ENCODE measurements at places on chromosomes 12 and 14.
A peak's percentile ranks its signal among the peaks of the same experiment; 100 is the strongest.

DNA sequence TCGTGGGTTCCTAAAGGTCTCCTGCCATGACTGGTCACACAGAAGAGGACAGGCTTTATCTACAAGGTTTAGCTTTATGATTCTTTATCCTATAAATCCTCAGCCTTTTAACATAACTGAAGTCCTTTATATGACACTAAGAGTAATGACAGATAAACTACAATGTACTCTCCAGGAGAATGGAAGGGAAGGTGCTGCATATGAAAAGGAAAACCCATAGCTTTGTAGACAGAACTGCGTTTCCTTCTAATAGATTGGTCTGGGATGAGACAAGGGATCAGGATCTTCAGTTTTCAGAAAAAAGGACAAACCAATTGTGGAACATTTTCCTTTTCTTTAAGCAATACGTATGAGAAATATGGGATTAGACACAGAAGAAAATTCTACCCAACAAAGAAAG lies 201.1 kb upstream of the NPAS3 start:
- no peak for DNase-seq

- no peak for DNase-seq
Measured at GRCh38 chr12:105267711-105268110, 31.7 kb upstream of the APPL2 start.

DNA sequence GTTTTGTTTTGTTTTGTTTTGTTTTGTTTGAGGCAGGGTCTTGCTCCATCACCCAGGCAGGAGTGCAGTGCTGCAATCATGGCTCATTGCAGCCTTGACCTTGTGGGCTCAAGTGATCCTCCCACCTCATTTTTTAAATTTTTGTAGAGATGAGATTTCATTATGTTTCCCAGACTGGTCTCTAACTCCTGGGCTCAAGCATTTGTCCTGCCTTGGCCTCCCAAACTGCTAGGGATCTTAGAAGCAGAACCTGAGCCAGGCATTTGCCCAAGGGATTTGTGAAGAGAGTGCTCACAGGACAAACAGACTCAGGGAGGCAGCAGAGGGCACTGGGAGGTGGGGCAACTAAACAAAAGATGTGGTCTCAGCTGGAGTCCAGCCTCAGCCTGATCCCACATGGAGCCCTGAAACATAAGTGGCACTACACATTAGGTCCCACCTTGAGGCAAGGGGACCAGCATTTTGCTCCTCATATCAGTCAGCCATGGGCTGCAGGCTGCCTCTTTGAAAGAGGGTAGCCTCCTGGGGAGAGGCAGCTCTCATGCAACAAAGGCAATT lies 86.2 kb upstream of the CMKLR1 start:
- DNase-seq, result no peak

- no peak for DNase-seq
Measured at GRCh38 chr14:104394409-104394851, 185.1 kb upstream of the C14orf180 start.

DNA sequence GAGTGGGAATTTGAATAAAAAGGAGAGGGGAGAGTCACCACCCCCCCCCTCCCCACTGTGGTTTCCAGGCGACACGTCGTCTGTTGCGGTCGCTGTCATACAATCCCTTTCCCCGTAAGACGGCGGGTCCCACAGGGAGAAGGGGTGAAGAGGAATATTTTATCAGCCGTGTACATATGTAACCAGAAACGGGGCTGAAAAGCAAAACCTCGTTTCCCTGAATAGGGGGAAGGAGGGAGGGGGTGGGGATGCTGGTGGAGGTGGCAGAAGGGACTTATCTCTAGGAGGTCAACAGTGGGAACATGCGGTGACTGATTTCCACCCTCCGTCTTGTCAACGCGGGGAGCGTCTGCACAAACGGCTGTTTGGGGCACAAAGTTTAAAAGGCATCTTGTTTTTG lies 171.4 kb downstream of the RBM19 start:
- DNase-seq, result no peak

- DNase-seq, result no peak
Measured at GRCh38 chr12:108752387-108752786, 21.1 kb upstream of the CORO1C start.

DNA sequence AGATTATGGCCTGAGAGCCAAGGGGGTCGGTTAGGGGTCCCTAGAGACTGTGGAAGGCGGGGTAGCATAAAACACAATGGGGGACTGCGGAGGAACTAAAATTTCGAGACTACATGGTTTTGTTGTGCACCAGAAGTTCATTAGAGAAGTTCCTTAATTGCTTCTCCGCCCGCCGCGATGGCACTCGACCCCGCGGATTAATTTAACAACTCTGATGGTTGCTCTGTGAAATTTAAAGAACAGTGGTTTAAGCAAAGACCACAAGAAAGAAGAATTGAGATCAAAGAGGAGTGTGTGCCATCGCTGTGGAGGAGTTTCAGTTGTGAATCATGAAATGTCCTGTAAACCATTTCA lies 1.4 kb upstream of the CCDC88C start:
- DNase-seq, result no peak

- DNase-seq, result no peak
Measured at GRCh38 chr14:103022685-103023044, 34.7 kb downstream of the CDC42BPB start.

DNA sequence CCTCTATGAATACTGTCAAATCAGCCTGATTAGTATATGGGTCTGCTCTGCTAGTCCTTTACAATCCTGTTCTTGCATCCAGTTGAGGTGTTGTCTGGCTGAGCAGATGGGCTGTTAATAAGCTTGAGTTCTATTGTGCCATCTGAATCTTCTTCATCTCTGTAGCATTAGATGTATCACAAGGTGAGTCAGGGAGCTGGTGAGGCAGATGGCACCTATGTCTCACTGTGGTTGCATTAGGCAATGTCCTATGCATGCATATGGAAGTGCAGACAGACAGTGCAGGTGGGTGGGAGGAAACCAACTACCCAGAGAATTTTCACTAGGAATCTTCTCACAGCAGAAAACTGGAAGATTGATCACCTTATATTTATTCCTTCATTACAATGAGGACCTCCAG lies 165.7 kb upstream of the STXBP6 start:
- DNase-seq, result no peak

- no peak for DNase-seq
Measured at GRCh38 chr14:101025131-101025530, 121.6 kb upstream of the RTL1 start.

- no peak for DNase-seq
Measured at GRCh38 chr14:105388110-105388951, 10.0 kb upstream of the TEX22 start.

DNA sequence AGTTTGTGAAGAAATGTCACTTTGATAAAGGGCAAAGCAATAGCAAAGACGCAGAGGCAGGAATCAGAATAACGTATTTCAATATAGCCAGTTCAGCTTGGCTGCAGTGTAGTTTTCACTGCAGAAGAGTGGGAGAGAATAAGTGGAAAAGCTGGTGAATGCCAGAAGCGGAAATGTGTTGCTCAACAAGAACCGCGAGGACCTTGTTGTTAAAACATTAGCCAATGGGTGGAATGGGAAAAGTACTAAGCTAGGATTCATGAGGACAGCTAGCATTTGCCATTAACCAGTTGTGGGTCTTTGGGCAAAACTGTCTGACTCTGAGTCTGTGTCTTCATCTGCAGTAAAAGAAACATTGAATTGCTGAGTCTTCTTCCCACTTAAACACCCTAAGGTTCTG lies 292.9 kb upstream of the GRIP1 start:
- no peak for DNase-seq

DNA sequence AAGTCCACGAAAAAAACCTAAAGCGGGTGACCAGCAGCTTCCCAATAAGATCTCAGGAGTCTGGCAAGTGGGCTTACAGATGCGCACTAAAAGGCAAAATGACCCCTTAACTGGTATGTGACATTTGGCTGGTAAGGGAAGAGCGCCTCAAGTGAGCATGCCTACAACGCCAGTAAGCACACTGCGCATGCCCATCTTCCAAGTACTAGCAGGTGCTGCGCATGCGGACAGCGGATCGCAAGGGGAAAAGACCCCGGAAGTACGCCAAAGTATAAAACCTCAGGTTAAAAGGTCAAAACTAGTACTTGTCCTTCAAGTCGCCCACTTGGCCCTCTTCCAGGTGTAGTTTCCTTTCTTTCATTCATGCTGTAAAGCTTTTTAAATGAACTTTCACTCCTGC lies 518.5 kb upstream of the MDGA2 start:
- no peak for DNase-seq

- no peak for DNase-seq
Measured at GRCh38 chr12:50101663-50102062, 2.1 kb upstream of the GPD1 start.

GRCh38 chr12:113561068-113561780 lies 89.6 kb upstream of the LHX5 start:
- DNase-seq, result no peak

GRCh38 chr14:98138666-98139065 lies 1133.3 kb downstream of the BCL11B start:
- peak; percentile 43 for DNase-seq

- no peak for DNase-seq
Measured at GRCh38 chr14:94393474-94393873, 5.1 kb upstream of the SERPINA1 start.

GRCh38 chr12:87849074-87849473 lies 180.1 kb downstream of the C12orf50 start:
- no peak for DNase-seq

DNA sequence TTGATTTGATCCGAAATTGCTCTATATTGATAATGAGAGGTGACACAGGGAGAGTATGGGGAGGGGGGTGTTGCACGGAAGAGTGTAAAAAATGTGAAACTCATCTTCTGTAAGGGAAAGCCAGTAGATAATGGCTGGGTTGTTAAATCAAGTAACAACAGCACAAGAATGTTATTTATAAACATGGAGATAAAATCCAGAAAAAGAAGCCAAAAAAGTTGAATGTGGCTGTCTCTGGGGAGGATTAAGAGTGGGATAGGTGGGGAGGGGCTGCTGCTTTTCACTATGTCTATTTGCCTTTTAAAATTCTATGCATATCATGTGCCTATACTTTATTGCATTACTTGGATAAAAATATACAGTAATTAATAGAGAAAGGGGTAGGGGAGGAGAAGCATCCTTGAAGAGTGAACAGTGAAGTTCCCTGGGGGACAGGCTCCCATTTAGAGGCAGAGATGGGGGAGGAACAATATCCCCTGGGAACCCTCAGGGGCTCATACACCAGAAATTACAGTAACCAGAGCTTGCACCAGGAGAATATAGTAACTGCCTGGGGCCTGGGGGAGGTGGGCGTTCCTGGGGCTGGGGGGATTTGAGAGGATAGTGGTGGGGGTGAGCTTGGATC lies 39.2 kb upstream of the ANKRD9 start:
- DNase-seq, result no peak

GRCh38 chr14:48792376-48793024 lies 793.7 kb downstream of the RPS29 start:
- no peak for DNase-seq

DNA sequence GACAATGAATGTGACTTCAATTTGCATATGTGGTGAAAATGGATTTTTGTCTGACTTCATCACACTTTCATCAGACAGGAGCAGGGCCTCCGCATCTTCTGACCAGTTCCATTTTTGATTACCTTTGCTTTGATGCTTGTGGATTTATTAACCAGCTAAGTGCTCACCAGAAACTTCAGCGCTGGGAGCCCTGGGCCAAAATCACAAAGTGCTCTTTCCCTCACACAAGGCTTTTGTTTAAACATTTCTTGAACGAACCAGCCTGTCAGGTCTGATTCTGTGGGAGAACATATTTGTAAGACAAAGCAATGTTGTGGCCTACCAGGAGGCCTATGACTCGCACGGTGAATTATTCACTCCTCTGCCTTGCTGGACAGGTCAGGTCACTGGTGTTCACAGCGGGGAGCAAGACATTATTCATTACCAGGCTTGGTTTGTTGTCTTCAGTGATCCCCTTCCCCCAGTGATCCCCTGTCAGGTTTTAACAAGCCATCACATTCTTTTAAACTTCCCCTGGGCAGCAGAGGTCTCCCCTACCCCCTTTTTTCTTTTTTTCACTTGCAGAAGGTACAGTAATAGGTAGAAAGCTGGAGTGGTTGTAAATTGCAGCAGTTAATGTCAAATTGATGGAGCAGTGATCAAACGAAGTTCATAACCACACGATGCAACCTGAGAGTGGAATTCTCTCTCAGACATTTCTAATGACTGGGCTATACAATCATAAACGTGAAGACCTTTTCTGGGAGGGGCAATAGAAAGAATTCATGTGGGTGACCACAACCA lies 167.5 kb upstream of the PRICKLE1 start:
- peak; percentile 46 for DNase-seq

GRCh38 chr14:99808515-99808914 lies 15.3 kb downstream of the EML1 start:
- DNase-seq, result no peak

DNA sequence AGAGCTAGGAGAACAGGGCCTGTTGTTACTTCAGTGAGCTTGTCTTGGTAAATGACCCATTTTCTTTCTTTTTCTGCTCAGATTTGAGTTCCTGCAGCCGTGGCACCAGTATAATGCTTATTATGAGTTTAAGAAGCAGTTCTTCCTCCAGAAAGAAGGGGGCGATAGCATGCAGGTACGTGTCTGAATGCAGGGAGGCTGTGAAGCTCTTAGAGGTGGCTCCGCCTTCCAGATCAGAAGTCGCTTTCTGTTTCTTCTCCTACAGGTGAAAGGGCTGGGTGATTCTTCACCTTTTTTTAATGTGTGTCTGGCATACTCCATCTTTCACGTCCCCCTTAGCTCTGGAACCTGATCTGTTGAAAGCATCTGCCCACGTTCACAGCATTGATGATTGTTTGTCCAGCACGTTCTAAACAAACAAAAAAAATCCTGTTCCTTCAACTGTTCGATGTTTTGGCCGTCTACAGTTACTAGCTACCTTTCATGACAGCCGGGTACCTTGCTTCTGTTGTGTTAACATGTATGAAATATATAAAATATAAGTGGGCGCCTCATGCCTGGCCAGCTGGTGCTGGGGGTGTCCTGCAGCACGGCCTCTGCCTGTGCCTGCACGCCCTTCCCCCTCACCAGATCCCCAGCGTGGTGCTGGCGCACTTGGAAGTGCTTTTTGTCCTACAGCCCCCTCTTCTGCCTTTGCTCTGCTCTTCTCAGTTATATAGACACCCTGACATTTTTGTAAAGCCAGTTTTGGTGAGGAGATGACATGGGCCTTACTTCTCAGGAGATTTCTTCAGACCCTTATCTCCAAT lies 44.6 kb downstream of the SFSWAP start:
- no peak for DNase-seq

DNA sequence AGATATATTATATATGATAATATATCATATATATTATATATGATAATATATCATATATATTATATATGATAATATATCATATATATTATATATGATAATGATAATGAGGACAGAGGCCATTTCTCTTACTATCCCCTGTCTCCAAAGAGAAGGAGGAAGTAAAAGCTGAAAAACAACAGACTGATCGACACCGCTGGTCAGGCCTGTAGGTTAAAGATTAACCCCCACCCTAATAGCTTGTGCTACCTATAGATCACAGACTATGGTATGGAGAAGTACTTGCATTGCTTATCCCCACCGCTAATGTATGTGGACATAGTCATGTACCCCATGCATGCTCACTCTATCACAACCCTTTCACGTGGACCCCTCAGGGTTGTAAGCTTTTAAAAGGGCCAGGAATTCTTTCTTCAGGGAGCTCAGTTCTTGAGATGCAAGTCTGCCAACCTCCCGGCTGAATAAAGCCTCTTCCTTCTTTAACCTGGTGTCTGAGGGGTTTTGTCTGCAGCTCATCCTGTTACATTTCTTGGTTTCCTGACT lies 786.1 kb upstream of the TMEM132C start:
- DNase-seq, result no peak

- no peak for DNase-seq
Measured at GRCh38 chr12:107492393-107493134, 193.0 kb upstream of the PWP1 start.

Data from neuronal stem cell (in vitro differentiated cells).